ENCODE measurements at places on chromosomes 7 and 10.

DNA sequence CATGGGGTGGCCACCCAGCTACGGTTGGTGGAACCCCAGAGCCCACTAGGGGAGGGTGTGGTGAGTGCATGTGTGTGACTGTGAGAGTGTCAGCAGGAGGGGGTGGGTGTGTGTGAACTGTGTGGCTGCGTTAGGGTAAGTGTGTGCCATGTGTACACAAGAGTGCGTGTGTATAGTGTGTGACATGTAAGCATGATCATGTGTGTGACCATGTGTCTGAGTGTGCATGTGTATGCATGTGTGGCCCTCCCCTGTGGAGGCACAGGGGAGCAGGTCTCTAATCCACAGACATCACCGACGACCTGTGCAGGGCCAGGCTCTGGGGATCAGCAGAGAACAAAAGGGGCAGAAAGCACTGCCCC lies 3.5 kb upstream of the CFAP46 start:
- no peak for DNase-seq

DNA sequence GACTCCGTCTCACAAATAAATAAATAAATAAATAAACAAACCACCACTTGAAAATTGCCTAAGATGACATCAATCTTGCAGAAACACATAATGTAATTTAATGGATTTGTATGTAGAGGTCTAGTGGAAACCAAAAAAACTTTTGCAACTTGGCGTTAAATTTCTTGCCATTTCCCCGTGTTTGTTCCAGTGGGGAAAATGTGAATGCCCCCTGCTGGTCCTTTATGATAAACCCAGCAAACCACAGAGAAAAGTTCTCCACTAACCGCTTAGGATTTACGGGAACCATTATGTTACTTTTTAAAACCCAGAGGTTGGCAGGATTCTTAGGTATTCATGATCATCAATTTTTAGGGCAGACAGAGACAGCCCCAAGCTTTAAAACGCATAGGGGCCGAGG lies 32.5 kb downstream of the LAMB4 start:
- no peak for DNase-seq

GRCh38 chr10:14570800-14571199 lies 203.9 kb downstream of the FAM107B start:
- DNase-seq: no peak

DNA sequence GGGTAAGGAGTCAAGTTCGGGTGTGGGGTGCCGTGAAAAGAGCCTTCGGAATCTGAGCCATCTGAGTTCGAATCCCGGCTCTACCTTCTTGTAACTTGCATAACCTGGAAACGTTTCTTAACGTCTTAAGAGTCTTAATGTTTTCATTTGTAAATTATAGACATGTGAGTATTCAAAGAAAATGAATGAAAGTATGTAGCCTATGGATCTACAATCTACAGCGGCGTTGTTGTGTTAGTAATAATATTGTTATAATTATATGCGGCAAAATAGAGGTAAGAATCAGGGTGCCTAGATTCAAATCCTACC lies 559 bp downstream of the VTI1A start:
- no peak for DNase-seq

DNA sequence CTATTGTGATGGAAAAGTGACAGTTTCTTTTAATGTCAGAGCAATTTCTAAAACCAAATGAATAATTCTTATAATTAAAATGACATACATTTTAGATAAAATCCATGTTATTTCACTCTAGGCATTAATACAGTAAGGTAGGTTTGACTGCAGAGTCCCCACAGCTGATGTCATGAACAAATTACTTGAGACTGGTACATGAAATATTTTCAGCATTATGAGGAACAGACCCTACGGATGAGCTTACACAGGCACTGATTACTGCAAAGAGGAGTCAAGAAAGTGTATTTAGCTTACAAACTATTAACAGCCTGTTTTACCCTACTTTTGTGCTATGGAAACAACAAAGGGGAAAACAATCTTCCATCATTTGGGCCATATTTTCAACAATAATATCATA lies 8.9 kb downstream of the COL1A2 start:
- DNase-seq: no peak

DNA sequence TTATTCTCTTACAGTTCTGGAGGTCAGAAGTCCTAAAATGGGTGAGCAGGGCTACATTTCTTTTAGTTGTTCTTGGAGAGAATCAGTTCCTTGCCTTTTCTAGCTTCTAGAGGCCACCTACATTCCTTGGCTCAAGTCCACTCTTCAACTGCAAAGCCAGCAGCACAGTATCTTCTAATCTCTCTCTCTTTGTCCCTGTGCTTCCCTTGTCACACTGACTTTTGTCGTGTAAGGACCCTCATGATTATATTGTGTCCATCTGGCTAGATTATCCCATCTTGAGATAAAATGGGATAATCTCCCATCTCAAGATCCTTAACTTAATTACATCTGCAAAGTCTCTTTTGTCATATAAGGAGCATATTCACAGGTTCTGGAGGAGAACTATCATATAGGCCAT lies 359.0 kb downstream of the ADRA2A start:
- no peak for DNase-seq

GRCh38 chr7:22001345-22002004 lies 55.8 kb upstream of the CDCA7L start:
- DNase-seq: no peak

GRCh38 chr7:118918556-118918955 lies 694.1 kb downstream of the ANKRD7 start:
- no peak for DNase-seq

DNA sequence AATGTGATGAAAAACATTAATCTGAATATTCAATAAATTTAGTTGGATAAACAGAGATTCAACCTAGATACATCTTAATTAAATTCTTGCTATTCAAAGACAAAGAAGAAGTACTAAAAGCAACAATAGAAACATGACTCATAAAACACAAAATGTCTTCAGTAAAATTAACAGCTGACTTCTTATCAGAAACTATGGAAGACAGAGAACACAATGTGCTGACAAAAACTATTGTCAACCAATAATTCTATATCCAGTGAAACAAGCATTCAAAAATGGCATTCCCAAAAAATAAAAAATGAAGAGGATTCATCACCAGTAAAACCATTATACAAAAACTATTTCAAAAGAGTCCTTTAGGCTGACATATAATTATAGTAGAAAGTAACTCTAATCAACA lies 400.5 kb upstream of the SORCS1 start:
- no peak for DNase-seq

DNA sequence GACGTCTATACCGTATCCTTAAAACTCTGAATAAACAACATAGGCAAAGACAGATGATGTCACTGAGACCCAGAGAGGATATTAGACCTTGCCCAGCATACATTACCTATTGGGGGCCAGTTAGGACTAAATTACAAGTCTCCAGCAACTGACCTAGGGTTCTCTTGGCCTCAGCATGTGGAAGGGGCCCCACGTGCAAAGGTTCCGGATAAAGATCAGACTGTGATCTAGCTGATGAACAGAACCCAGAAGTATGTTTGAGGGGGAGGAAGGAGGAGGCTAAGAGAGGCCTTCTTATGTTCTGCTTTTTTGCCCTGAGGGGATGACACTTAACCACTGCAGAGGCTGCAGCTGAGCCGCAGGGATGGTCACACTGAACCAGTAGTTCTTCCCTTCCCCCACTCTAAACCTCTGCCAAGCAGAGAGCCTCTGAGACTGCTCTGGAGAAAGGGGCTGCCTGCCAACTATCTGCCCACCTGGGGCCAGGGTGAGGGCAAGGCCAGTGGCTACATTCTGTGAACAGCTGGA lies 24.0 kb upstream of the KMT2C start:
- no peak for DNase-seq

GRCh38 chr10:75976681-75977080 lies 545.3 kb downstream of the LRMDA start:
- DNase-seq: no peak

DNA sequence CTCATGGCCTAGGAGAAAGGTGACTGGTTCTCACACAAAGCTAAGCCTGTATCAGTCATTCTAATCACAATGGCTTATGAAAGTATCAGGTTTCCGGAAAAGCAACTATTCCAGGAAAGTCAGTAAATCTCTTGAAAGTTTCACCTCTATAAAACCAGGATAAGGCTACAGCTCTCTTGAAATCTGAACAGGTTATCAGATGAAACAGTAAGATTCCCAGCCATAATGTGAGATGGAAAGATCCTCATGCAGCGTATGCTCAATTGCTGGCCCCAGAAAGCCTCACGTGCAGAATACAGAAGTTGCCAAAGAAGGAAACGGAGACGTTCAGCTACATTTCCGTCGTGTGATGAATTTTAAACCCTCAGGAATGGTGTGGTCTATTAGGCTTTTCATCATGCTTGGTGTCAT lies 90.0 kb downstream of the PFKFB3 start:
- DNase-seq: no peak

DNA sequence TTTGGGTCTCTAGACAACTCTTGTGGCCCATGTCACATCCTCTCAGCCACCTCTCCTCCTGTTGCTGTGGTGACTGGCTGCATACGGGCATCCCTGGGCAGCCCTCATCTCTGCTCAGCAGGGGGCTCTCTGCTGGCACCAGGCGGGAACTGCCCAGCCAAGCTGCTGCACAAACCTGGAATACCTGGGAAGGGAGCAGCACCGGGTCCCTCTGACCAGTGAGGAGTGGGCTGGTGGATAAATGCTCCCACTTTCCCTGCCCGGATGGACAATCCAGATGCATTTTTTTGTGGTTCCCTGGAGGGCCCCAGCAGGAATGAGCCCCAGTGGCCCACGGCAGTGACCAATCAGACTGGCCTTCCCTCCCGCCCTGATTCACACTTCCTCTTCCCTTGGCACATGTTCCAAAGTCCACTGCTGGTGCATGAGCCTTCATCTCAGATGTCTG lies 21.9 kb downstream of the GRID1 start:
- no peak for DNase-seq

GRCh38 chr7:139036901-139037300 lies 1.1 kb upstream of the ZC3HAV1L start:
- no peak for DNase-seq

GRCh38 chr10:79049931-79050895 lies 18.6 kb upstream of the ZMIZ1 start:
- DNase-seq: no peak

- DNase-seq: no peak
Measured at GRCh38 chr10:86366033-86366901, at the start of gene GRID1. Gene GRID1, minus strand, starts transcription at chr10:86366795.

DNA sequence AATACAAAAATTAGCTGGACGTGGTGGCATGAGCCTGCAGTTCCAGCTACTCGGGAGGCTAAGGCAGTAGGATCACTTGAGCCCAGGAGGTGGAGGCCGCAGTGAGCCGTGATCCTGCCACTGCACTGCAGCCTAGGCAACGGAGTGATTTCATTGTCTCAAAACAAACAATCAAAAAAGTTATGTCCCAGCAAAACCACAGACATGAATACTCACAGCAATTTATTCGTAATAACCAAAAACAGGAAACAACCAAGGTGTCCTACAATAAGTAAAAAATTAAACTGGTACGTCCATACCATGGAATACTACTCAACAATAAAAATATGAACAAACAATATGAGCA lies 11.6 kb upstream of the CYTH3 start:
- no peak for DNase-seq

DNA sequence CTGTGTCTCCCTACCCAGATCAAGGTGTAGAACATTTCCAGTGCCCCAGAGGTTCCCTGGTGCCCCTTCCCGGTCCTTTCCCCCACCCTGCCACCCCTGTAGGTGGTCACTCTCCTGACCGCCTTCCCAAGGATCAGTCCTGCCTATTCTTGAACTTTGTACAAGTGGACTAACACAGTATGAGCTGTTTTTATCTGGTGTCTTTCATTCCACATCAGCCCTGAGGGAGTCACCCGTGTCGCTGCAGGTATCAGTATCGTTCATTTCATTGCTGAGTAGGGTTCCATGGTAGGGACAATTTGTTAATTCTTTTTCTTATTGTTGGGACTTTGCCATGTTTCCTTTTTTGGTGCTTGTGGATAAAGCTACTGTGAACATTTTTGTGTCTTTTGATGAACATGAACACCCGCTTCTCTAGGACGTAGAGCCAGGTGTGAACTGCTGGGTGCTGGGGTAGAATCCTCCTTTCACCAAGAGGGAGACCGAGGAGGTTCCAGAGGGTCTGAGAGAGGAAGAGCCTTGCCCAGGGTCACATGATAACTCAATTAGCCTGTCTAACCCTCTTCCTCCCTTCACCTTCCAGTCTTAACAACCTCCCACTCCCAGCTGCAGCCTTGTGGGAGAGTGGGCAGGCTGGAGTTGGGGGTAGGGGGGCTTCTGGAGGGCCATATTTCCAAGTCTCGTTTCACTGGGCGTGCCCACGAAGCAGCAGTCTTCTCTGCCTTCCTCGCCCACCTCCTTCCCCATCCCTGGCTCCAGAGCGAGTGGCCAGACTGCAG lies 18.0 kb downstream of the PALD1 start:
- DNase-seq: no peak

DNA sequence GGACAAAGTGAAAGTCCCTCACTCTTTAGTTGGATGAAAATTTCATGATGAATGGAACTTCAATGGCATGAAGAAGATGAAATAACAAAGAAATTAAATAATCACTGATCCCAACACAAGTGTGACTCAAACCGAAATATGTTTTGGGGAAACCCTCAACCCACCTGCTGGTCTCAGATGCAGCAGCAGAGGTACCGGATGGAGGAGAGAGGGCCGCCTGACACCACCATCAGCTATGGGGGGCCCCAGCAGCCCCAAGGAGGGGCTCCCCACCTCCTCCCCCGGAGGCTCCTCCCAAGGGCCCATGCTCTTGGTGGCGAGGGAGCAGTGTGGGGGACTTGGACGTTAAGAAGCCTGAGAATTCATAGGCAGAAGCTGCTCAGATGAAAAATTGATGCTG lies 137.2 kb upstream of the ADARB2 start:
- DNase-seq: no peak

DNA sequence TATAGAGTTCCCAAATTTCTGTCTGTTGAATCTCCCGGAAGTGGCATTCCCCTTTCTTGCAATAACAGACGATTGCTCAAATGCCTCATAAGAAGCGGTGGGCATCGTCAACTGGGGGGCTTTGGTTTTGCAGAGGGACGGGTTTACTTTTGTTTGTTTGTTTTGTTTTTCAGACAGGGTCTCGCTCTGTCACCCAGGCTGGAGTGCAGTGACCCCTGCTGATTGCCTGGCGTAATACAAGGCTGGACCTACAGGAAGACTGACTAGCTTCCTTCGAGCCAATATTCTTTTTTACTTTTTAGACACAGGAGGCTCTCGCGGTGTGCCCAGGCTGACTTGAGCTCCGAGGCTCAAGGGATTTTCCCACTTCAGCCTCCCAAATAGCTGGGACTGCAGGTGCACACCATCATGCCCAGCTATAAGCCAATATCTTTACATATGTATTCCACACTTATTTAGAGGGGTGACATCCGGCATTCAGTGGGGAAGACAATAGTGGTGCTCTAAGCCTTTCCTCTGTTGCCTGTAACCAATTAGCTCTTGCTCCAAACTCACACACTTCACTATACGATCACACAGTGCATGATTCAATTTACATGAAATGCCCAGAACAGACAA lies 58.1 kb downstream of the FHIP2A start:
- peak; percentile 61 for DNase-seq

- DNase-seq: no peak
Measured at GRCh38 chr7:74380720-74381119, 73.0 kb upstream of the GTF2IRD1 start.

GRCh38 chr7:39088730-39089593 lies 111.3 kb downstream of the POU6F2 start:
- DNase-seq: no peak

- peak; percentile 81 for DNase-seq
Measured at GRCh38 chr7:106056513-106057203, 55.5 kb downstream of the SYPL1 start.

- DNase-seq: no peak
Measured at GRCh38 chr10:63308628-63309027, 157.1 kb downstream of the JMJD1C start.

- DNase-seq: no peak
Measured at GRCh38 chr10:110010486-110011378, 2.9 kb downstream of the ADD3 start.

- no peak for DNase-seq
Measured at GRCh38 chr10:21065621-21066248, 168.6 kb upstream of the NEBL start.

Measured in activated CD8-positive, alpha-beta memory T cell treated with anti-CD3 and anti-CD28 coated beads, Interleukin-2, amount 50 U/mL, for 48 hours (primary cell).